ENCODE measurements at places on chromosomes 6 and 20.

DNA sequence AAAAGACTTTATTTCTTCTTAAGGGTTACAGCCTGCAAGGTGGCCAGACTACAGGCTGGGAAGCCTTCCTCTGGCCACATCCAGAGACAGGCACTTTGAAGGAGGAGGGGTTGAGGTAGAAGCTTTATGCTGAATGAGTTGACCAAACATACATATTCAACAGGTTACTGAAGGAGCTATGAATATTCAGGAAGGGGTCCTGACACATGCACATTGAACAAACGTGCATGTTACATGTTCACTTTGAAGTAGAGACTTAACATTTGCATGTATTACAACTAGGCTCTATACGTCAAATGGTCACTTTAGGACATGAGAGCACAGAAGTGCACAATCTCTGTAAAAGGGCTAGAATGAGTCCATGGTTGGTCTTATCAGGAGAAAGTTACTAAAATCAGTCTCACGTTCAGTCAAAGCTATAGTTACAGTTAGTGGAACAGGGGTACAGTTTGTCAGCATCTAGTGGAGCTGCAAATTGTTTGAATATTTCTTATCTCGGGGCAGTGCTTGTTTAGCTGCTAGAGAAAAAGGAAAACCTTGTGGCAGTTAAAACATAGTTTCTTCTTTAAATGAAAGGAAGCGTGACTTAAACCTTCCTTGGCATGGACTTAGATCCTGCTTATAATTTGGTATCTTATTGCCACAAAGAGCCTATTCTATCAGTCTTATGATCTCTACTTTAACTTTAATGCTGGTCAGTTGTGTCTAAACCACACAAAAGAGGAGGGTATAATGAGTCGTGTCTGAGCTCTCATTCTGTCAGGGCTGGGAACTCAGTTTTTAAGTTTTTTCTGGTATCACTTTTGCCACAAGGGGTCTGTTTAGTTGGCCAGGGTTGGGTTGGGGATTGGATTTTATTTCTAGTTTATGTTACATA lies 4.6 kb upstream of the ZSCAN9 start:
- DNase-seq = no peak

DNA sequence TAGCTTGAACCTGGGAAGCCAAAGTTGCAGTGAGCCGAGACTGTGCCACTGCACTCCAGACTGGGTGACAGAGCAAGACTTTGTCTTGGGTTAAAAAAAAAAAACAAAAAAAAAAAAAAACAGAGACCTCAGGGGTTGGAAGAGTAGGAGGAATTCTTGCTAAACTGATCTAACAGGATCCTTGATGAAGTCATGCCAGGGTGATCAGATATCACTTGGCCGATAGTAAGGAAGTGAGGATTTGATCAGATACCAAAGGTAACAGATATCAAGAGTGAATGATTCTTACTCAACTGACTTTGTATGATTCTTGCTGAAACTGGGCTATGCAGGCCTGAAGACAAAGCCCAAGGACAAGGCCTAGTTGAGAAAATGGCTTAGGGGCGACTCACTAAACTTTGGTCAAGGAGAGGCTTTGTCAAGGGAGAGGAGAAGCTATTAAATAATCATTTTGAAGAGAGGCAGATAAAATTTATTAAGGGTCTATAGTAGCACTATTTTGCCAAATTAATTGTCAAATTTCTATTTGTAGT lies 624.7 kb downstream of the UTRN start:
- DNase-seq = no peak

DNA sequence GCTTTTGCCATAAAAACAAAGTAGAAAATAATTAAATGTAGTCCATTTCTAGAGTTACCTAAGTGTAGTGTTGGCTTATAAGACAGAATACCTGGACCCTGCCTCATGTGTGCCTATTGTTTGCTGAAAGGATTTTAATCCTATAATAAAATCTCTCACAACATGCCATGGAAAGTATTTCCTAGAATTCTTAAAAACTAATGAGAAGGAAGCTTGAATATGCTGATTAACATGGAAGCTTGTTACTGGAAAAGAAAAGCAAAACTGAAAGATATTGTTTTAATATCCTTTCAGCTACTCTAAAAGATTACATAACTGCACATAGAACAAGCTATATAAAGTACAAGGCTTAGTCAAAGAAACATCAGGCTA lies 18.0 kb upstream of the FAM135A start:
- no peak for DNase-seq

DNA sequence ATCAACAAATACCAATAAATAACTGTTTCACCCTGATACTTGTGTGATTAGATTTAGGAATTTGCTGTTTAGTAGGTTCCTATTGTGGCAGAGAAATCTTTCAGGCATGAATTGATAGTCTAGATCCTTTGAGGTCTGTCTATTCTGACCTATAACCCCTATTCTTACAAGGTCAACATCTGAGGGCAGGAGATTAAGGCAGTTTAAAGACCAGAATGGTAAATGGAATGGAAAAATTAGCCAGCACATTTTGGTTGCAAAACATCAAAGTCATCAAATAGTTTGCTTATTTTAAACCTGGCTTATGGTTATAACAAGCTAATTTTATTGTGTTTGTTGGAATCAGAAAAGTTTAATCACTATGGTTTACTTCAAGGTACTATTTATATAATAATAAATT lies 78.4 kb downstream of the LIN28B start:
- no peak for DNase-seq

- DNase-seq = no peak
Observed at GRCh38 chr20:51470907-51471411, 71.6 kb downstream of the NFATC2 start.

DNA sequence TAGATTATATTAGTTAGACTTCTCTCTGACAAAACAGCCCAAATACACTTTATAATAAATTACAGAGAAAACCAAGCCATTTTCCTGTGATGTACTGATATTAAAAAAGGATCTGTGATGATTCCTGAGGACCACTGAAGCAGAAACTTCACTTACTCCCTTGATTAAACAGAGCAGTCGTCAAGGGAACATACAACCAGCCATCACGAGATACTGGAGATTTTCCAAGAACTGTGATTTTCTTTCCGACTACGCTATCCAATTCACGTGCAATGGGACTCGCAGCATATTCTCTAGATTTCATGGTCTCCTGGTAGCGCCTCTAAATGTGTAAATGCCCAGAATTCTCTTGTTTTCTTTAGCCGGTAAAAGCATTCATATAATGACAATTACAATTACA lies 377.4 kb downstream of the PHF3 start:
- no peak for DNase-seq

DNA sequence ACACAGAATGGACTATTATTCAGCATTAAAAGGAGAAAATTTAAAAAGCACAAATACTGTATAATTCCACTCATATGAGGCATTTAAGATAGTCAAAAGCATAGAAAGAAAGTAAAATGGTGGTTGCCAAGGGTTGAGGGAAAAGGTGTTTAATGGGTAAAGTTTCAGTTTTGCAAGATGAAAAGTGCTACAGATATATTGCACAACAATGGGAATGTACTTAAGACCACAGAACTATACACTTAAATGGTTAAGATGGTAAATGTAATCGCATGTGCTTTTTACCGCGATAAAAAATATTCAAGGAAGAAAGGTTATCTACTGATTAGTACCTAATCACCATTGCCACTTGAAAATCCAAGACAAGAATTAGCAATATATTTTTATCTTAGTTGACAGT lies 71.8 kb upstream of the NOX3 start:
- no peak for DNase-seq

- no peak for DNase-seq
Observed at GRCh38 chr6:105967917-105968602, 118.1 kb upstream of the PRDM1 start.

DNA sequence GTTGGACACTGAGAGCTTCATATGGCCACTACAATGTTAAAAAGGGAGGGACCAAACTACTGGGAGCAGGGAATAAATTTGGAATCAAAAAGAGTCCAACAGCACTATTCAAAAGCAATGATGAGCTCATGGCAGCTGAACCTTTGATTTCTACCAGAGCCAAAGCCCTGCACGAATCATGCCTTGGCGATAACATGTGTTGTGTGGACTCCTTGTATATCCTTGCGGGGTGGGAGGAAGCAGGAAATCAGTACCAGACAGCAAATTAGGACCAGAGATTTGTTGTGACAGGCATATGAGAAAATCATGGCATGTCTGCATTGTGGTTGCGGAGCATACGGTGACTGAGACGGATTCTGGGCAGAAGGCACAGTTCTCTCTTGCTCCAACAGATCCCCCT lies 85.6 kb upstream of the EMILIN3 start:
- DNase-seq = no peak

DNA sequence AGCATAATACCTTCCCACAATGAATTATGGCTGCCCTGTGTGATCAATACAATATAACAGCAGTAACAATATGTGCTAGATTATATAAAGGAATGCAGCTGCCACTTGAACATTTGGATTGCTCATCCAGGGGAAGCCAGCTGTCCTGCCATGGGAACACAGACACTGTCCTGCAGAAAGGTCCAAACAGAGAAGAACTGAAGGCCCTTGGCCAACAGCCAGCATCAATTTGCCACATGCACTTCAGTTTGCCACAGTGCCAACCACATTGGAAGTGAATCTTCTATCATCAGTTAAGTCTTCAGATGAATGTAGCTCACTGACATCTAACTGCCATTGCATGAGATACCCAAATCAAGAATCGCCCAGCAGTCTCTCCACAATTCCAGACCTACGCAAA lies 332.4 kb downstream of the PRKN start:
- no peak for DNase-seq

- no peak for DNase-seq
Observed at GRCh38 chr6:138229663-138230179, 11.4 kb upstream of the PBOV1 start.

DNA sequence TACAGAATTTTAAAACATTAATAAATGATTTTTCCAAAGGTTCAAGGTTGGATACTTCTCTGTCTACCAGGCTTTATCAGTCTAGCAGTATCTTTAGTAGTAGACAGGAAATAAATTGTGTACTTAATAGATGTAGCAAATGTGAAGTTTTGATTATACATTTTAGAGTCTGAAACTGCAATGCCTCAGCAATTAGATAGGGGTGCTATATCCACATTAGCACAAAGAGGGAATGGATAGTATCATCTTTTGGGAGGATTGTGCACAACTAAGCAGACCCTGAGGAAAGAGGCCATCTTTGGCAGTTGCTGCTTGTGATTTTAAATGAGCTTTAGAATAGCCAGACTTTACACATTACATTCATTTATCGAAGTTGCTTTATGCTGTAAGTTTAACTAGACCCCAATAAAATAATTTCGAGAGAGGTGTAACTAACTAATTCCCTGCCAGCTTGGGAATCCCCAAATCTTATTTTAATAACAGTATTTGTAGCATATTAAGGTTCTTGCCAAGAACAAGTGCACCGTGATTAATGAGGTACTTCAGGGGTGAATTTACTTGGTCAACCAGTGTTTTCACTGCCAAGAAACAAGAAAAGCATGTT lies 2.8 kb downstream of the KCNQ5 start:
- DNase-seq = no peak

DNA sequence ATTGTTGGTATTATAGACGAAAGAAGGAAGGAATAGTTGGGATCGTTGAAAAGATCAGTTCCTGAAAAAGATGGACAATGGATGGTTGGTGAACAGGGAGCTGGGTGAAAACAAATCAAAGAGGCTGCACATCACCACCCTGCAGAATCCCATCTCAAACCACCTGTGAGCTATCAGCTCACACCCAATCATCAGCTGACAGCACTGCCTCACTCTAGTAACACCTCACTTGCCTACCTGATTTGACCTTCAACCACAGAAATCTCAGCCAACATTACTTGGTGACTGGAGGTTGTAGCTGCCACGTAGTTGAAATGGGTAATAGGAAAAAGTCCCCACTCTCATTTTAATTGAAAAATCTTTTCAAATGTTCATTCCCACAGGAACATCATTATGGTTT lies 101.8 kb upstream of the DST start:
- no peak for DNase-seq

GRCh38 chr6:131549811-131550210 lies 23.2 kb upstream of the ARG1 start:
- DNase-seq = no peak

DNA sequence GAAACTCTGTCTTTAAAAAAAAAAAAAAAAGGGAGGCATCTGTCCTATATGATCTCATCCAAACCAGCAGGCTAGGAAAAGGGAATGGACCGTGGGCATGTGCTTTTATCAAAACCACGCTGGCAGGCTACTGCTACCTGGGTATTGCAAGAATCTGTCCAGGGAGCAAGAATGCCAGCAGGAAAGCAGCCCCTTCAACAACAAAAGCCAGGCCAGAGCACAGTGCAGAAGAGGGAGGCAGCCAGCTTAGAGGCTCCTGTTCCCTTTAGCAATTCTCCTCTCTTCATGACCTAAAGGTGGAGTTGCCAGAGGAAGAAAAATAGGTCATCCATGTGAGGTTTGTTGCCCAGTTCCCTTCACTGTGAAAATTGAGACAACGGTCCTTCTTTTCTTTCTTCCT lies 18.2 kb downstream of the TBC1D20 start:
- DNase-seq = no peak

DNA sequence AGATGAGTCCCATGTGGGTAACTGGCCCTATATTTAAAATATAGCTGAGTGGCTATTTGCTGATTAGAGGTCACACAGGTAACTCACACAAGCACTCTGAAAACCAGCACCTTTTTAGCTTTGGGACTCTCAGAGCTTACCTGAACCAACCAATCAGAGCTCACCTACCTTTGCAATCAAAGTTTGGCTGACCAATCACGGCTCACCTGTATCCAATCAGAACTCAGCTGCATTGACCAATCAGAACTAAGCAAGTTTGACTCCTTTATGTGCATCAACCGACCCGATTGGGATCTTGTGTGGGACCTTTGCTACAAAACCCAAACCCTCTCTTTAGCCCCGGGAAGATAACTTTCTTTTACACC lies 106.8 kb upstream of the NXT1 start:
- DNase-seq = no peak

DNA sequence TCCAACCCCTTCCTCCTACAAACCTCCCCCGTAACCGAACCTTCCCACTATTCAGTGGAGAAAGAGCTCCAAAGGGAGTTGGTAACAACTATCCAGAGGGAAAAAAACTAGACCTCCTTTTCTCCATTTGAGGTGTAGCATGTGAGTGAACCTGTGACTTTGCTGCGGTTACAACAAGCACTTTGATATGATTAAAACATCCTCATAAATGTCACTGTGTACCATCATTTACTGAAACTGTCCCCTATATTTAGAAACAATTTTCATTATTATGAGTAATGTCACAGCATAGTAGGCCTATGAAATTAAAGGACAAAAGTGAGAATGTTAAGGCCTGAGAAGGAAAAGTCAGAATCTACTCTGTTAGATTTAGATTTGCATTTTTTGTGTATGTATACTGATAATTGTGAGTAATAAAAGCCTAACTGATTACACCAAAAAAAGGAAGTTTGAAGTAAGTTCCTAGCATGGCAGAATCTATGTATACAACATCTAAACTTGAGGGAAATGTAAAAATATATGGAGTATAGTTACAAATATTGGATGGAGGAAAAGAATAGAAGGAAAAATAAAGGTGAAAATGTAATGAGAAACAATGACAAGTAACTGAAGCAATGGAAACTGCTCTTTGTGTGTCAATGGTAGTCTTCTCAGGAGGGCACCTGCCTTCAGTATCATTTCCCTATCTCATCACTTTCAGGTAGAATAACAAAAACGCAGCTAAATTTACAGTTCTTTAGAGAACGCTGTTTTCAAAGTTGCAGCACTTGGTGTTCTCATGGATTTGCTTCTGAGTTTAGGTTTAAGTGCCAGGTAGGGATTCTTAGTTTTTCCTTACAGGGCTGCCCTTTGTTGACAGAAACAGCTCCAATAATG lies 145.9 kb downstream of the IMPG1 start:
- no peak for DNase-seq

All from stimulated activated CD8-positive, alpha-beta memory T cell treated with anti-CD3 and anti-CD28 coated beads, Interleukin-15, amount 100 ng/mL, for 4 hours (primary cell).